ENCODE measurements at places on chromosomes 1 and 21. TPM values are rescaled to one million over a fixed set of nuclear protein-coding genes. Genes with fewer than 3 reads are reported as not detected.

The C1orf210 gene
- total RNA-seq, result not detected

DNA sequence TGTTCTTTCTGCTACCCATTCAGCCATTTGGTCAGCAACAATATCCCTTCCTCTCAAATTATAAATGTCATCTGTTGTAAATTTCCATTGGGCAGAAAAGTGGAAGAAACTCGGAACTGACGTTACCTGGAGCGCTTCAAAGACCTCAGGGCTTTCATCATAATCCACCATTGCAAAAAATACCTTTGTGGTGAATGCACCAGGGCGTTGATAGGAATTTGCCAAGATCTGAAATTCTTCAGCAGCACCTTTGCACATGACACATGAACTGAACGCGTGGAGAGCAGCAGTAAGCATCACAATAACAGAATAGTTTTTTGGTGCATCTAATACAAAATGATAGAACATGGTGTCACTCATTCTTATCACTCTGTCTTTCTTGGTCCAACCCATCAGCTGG is 3.1 kb upstream of the TEKT2 start:
- no peak for DNase-seq

The HFM1 gene
- total RNA-seq, result 1.6 TPM

DNA sequence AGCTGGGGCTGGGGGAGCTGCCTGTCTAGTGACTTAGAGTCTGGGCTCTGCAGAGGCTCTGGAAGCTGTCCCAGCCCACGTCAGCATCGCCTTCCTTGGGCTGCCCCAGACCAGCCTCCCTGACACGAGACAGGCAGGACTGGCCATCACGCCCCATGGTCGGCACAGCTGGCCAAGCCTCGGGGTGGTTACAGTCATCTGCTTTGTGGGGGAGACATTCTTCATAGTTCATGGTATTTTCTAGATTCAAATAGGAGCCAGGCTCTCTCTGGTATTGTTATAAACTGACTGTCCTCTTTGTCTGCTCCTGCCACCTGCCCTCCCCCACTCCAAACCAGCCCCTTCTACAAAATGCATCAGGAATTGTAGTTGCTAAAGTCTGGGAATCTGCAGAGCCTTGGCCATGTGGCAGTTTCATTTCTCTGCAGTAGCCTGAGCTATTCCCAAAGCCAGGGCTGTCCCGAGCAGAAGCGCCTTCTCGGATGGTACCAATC is 29.4 kb downstream of the OLFML2B start:
- DNase-seq, result no peak

GRCh38 chr1:78071696-78072095 is 25.9 kb downstream of the GIPC2 start:
- no peak for DNase-seq

- DNase-seq, result no peak
These were observed 44.9 kb downstream of the GFI1 start for GRCh38 chr1:92441697-92442342.

GRCh38 chr21:14487490-14488432 is 58.4 kb downstream of the SAMSN1 start:
- DNase-seq, result no peak

DNA sequence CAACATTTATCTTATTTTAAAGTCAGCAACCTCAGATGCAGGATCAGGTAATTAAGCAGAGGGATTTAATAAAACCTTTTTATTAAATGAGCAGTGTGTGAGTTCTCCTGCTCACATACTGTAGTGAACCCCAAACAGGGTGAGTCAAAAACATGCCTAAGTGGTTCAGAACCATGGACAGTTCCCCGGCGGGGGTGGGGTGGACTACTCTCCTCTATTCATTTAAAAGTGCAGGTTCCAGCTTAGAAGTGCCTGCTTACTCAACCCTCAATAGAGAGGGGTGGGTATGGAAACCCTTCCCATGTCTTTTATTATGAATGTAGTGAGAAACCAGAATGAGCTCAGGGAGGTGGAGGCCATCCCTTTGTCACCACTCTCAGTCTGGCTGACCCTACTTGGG is 397.9 kb downstream of the HHAT start:
- DNase-seq, result peak; percentile 36

DNA sequence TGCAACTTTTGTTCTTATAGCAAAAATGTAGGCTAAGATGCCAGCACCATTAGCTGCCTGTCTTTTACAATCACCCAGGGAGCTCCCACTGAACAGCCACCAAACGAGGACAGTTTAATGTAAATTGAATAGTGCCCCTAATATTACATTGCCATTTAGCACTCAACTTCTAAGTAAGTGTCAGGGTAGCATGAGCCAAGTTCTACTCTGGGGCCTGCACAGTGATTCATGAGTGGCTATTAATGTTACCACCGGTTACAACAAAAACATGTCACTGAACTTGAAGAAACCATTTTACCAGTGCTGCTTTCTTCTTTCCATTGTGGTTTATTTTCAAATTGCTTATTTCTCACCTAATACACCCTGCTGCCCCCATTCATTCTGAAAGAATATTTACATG is 295.6 kb upstream of the RRP15 start:
- no peak for DNase-seq

The HSF2BP gene
- total RNA-seq, result 5.1 TPM

GRCh38 chr1:62599044-62599443 is 1.7 kb downstream of the ANGPTL3 start:
- DNase-seq, result no peak

DNA sequence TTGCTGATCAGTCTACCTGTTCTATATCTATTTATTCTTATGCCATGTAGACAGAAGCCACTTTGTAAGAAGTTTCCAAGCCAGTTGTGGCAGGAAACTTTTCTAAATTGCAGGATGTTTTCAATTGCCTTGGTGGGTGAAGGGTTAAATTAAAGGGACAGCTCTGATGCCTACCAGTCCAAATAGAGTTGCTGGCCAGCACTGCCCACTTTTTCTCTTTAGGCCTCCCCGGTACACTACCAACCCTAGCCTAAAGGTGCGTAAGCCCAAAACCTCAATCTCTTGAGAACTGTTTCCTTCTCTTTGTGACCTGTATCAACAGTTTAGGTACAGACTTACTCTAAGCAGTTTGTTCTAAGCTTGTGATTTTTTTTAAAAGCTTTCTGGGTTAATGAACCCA is 15.5 kb downstream of the SUSD4 start:
- DNase-seq, result no peak

DNA sequence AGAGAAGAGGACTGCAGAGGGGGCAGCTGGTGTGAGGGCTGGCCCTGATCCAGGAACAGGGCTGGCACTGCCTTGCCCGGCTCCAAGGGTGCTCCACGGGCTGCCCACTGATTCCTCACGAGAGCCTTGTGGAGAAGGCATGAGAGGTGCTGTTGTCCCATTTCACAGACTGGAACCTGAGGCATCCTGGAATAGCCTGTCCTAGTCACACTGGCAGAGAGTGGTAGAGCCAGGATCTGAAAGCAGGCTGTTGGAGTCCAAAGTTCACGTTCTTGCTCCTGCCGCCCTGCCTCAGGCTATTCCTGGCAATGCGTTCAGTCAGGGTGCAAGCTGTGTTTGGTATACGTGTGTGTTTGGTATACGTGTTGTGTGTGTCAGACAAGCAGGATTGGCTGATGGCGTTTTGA is 1.8 kb downstream of the RER1 start:
- DNase-seq, result no peak

The CCDC185 gene
- not detected for total RNA-seq

GRCh38 chr1:25487628-25488027 is 55.8 kb upstream of the LDLRAP1 start:
- peak; percentile 53 for DNase-seq

DNA sequence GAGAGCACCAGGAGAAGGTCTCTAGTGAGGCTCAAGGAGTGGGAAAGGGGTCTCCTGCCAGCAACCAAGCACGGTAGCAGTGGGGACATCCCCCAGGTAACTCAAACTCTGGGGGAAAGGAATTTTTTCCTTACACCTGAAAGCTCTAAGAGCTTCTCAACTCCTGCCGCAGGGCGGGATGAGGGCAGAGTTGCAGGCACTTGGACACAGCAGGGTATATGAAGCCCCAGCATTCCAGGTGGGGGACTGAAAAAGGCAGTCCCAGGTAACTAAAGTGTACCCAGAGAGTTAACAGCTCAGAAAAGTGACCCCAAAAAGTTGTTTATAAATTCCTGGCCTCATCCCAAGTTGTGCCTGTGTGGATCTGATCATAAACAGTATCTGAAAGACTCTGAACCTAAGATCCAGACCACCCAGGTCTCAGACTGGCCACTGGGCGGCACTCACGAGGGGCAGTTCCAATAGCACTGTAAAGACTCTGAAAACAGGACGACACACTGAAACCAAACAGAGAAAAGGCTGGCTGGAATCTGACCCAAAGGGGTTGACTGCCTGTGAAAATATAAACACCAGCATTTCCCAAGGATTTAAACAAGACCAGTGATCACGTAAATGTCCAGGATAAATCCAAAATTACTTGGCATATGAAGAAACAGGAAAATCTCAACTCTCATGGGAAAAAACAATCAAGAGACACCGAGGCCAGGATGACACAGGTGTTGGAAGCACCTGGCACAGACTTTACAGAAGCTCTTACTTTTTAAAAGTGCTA is 47.5 kb downstream of the HSF2BP start:
- peak; percentile 64 for DNase-seq

DNA sequence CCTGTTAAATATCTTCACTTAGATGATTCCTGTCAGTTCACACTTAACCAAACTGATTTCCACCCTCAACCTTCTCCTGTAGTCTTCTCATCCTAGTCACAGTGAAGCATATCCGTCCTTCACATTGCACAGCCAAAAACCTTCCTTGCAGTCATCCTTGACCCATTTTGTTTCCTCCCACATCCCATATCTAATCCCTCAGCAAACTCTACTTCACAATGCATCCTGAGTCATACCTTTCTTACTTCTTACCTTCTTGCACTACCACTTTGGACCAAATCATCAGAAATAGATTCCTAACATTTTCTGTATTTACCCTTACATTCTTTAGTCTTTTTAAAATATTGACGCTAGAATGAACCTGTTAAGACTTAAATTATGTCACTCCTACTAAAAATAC is 86.9 kb downstream of the OLFML2B start:
- no peak for DNase-seq

DNA sequence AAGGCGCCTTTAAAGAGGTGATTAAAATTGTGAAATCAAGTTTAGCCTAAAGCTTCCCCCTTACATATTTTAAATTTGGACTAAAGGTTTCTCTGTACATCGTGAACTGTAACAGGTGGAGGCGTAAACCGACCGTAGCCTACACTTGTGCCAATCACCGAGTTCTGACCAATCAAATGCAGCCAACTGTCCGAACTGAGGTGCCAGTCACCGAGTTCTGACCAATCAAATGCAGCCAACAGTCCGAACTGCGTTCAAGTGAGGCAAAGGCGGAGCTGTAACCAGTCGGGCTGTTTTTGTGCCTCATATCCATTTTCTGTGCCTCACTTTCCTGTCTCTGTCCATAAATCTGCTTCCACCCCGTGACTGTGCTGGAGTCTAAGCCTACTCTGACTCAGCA is 7.4 kb downstream of the TFF1 start:
- no peak for DNase-seq

The HCRTR1 gene
- total RNA-seq, result not detected

The DENND2C gene
- 0.93 TPM for total RNA-seq

The CAMSAP2 gene
- total RNA-seq, result 14.9 TPM

The TFF2 gene
- not detected for total RNA-seq

DNA sequence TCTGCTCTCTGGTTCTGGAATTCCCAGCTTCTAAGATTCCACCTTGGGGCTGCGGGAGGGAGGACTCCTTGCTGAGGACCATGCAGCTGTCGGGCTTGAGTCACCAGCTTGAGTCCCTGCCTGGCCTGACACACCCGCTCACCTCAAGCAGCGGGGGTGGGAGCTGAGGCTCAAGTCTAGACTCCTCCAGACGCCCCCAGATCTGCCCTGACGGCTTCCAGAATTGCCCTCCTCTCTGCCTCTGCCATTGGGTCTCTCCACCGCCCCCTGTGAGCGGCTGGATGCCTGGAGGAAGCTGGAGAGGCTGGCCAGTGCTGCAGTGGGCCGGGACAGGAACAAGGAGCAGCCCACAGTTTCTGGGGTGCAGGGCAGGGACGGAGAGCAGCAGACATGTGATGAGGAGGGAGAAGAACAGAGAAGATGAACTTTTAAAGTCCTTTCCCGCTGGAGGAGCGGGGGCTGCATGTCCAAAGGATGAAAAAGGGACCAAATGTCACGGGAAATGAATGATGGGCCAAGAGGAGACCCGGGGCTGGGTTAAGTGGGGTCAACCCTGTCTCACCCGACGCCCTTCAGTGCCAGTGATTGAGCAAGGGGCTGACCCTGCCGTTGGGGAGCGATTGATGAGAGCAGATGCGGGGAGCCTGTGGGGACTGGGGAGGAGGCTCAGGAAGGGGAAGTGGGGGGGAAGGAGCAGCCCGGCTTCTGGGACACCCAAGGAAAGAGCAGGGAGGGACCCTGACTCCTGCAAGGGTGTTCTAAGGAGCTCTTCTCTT is 13.5 kb downstream of the CRABP2 start:
- no peak for DNase-seq

All from OCI-LY7 (cell line).